ENCODE measurements at places on chromosomes 6 and 20.
A peak's percentile ranks its signal among the peaks of the same experiment; 100 is the strongest.

- DNase-seq = no peak
Observed at GRCh38 chr6:23244300-23244699, 674.9 kb downstream of the HDGFL1 start.

DNA sequence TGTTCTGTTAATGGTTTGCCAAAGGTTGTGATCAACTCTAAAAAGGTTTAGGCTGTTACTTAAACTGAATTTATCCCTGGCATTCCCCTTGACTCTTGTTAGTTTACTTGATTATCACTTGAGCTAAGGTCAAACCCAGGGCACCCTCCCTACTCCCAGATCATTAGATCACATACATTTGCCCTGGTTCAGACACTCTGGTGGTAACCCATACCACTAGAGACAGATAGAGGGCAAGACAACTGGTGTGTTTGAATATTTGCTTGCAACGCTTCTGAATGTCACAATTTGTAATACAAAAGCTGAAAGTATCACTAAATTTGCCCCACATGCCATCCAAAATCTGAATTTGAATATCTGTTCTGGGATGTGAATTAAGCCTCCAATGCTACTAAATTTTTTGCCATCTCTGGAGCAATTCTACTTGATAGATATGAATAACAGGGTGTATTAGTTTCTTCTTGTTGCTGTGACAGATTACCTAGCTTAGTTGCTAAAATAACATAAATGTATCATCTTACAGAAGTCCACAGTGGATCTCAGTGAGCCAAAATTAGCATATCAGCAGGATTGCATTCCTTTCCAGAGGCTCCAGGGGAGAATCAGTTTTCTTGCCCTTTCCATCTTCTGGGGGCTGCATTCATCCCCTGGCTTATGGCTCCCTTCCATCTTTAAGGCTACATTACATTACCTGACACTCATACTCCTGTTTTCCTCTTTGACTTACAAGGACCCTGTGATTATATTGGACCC, 45.4 kb downstream of the FIG4 start:
- DNase-seq = peak; percentile 25

GRCh38 chr20:48618631-48619030, 209.2 kb downstream of the PREX1 start:
- DNase-seq = no peak

DNA sequence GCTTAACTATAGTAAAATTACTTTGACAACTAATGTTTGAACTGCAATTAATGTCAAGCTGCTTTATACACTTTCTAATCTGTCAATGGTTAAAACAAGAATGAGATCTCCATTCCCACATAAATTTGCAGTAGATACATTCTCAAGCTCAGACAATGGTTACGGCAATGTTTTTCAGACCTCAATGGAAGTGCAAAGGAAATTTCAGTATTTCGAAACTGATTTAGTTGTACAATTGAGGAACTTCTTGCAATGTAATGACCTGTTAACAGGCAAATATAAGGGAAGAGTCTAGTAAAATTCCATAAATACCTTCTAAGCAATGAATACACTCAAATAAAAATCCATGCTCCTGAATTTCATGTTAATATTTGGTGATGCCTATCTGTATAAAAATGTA, 94.7 kb downstream of the ADTRP start:
- no peak for DNase-seq

GRCh38 chr6:165200178-165200577, 109.2 kb downstream of the C6orf118 start:
- DNase-seq = no peak

DNA sequence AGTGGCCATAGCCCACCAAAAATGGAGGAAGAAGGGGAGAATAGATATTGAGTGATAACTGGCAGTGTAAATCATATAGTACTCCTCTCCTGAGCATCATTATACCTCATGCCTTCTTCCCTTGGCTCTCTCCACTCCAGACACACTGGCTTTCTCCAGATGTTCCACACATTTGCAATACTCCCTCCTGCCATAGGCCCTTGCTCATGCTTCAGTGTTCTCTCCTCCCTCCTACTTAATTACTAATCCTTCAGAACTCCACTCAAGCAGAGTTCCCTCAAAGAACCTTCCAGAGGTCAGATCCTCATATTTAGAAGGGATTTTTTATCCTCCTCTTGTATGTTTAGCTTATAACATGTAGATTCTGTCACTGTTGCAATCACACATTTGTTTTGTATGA, 279.5 kb upstream of the SUPT3H start:
- no peak for DNase-seq

- no peak for DNase-seq
Observed at GRCh38 chr20:9374480-9374879, 139.9 kb upstream of the LAMP5 start.

- DNase-seq = no peak
Observed at GRCh38 chr6:6766230-6766905, 177.8 kb downstream of the LY86 start.

- no peak for DNase-seq
Observed at GRCh38 chr6:109821428-109821827, 130.3 kb downstream of the FIG4 start.

GRCh38 chr6:154995254-154996015, at the start of gene TIAM2:
Gene TIAM2, plus strand, starts transcription at chr6:154995315. Its CDS starts 133,909 bp downstream, at chr6:155129224.
- DNase-seq = no peak

DNA sequence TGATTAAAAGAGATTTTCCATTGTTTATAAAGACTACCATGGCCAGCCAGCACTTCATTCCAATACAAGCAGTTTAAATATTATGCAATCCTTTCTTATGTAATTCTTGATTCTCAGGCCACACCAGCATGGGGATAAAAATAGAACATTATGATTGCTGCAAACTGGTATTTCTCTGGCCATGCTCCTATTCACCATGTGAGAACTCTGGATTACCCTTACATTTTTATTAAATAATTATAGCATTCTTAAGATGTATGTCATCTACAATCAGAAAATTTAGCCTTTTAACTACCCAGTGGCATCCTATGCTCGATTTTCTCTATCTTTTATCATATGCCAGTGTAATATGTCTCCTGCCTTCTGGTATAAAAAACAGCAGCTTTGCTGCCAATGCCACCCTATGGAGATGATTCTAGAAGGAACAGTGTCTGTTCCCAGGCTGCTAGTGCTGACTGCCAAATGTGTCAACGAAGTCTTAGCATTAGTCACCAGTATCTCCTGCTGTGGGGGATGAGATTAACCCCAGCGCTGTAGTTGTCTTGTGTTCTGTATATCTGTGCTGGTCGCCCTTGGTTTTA, 501.4 kb downstream of the BCKDHB start:
- DNase-seq = no peak

DNA sequence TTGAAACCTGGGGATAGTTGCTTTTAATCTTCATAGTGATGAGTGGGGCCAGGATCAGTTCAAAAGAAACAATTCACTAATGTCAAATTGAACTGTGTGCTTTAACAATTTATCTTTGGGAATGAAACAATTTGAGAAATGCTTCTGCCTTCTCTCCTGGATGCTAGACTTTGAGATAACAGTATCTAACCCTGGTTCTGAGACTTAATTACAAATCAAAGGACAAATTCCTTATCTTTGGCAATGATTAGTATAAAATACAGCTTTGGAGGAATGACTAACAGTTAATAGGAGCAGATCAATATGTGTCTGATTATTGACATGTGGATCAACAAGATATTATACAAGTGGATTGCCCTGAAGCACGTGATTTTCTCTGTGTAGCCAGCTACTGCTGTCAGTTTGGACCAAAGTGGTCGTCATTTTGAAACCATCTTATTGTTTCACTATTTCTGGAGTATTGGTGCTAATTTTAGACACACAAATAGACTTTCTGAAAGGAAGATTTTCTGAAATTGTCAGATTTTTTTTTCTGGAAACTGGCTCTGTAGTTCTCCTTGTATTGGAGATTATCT, 6.2 kb upstream of the FLRT3 start:
- no peak for DNase-seq

- DNase-seq = no peak
Observed at GRCh38 chr20:53739799-53740785, 146.5 kb upstream of the ZNF217 start.

DNA sequence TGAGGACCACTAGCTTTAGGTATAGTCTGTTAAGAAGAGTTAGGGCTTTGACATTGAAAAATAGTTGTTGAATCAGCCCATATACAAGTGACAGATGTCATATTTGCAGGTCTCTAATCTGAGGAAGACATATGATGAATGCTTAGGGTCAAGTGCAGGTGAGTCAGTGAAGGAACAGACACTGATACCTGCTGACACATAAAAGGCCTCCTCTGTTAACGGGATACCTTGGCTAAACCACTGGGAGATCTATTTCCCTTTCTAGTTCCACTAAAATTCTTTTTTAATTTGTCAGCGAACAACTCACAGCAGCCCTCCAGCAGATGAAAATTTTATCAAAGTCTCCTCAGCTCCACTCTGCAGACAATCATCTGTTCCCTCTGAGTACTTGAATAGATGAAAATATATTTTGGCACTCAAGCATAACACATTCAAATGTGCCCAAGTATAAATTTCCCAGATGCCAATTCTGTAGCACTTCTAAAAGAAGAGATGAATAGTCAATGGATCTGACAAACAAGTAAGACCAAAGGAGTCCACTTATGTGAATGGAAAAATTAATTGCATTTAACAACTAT, 154.0 kb downstream of the KIF16B start:
- DNase-seq = no peak

GRCh38 chr6:158706369-158706982, 56.6 kb downstream of the SYTL3 start:
- no peak for DNase-seq

- DNase-seq = no peak
Observed at GRCh38 chr20:23632711-23633573, 4.8 kb downstream of the CST3 start.

DNA sequence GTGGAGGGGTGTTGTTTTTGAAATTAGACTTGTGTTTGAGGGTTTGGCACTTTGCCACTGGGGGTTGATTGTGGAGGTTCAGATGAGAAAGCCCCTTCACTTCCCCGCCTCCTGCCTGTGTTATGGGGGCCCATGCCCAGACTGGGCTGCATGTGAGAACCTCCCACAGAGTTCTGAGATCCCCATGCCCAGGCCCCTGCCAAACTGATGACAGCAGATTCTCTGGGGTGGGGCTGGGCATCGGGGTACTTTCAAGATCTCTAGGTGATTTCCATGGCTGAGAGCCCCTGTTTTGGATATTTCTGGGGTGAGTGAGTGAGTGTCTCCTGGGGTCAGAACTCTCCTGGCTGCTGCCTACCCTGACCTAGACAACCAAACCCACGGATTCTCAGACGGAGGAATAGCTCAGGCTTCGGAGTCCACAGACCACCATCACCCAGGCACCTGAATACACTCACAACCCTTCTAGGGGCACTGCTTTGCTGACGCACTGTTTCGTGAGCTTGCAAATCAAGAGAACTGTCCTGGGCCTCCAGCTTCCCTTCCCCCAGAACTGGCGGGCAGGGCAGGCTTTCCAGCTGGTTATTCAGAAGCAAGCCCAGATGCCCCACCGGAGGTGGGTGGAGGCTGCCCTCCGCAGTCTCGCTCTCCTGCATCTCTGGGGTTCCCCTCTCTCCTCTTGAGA, 6.3 kb downstream of the BCAS1 start:
- no peak for DNase-seq

GRCh38 chr6:53556986-53557715, 12.2 kb upstream of the GCLC start:
- DNase-seq = no peak

DNA sequence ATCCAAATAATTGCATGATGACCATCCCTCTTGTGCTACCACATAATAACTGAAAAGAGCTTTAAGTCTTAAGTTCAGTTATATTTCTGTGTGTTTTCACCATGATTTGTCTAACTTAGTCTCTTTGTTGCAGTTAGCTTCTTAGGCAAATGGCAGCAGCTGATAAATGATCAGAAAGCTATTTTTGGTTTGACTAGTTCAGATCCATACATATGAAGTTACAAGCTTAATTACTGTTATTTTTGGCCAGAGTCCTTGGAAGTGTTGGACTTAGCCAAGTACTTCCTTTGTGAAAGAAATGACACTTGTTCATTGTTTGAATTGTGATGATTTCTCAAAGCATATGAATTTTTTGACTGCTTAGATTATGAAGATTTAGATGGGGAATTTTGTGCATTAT, 54.2 kb downstream of the HIVEP1 start:
- no peak for DNase-seq

GRCh38 chr6:20302702-20303251, 90.5 kb upstream of the MBOAT1 start:
- DNase-seq = no peak

GRCh38 chr6:97136626-97137358, 146.2 kb downstream of the MMS22L start:
- DNase-seq = no peak

- no peak for DNase-seq
Observed at GRCh38 chr6:122803171-122803661, 14.2 kb downstream of the SMPDL3A start.

GRCh38 chr6:166572370-166573261, 13.9 kb downstream of the RAMACL start:
- DNase-seq = no peak

- no peak for DNase-seq
Observed at GRCh38 chr6:16868968-16869367, 107.7 kb upstream of the ATXN1 start.

DNA sequence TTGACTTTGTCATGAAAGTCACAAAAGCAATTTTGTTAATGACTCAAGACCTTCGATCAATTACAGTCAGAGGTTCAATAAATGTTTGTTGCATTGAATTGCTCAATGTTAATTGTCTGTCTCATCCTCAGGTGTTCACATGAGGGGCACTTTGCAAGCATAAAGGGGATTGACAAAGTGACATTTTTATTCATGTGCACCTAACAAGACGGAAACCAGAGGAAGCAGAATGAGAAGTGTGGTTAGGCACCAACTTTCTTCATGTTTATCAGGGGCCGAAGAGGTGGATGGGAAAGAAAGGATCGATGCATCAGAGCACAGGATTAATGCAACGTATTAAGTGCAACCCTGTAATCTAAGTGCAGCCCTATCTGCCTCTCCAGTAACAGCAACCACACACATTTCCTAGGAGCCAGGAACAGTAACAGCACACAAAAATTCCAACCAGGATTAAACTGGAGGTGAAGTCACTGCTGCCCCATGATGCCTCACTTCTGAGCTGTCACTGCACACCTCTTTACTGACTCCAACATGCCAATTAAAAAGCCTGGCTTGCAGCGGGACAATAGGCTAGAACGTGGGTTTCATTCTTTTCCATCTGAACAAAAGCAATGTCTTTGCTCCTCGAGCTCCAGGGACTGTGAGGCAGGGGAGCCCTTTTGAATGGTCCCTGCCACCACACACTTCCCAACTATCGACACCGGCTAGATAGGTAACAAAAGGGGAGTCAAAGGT, 262.7 kb downstream of the CD83 start:
- no peak for DNase-seq

GRCh38 chr6:107550241-107550840, 60.4 kb downstream of the SOBP start:
- no peak for DNase-seq
